KBM-7 (cell line): ENCODE measurements at places on chromosomes 2 and 18.

- DNase-seq = no peak
These were observed 959.4 kb upstream of the GYPC start for GRCh38 chr2:125696560-125696959.

DNA sequence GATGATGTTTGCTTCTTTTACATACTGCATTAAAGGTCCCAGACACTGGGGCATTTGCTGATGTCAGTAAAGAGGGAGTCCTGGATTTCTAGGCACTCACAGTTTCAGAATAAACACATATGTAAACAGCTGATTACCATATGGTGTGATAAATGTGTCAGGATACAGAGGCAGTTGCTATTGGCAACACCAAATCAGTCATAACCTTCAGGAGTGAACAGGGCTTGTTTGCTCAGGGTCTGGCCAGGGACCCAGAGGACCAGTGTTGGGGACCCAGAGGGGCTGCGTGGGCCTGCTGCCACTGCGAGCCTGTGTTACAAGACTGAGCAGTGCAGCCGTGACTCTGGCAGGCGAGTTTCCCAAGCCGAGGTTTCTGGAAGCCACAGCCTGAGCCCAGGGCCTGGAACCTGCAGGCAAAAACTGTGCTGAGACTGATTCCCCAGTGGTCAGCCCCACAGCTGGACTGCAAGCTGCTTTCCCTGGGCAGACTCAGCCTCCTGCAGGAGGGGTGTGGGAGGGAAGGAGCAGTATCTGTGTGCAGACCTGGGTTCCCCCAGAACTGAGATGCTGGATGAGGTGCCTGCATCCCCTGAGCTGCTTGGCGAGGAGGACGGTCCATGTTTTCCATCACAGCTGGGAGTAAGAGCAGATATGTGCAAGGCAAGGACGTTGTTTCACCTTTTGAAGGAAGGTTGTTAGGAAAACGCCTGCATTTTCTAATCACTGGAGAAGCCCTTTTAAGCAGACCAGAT lies 23.6 kb downstream of the ASAP2 start:
- DNase-seq = no peak

- DNase-seq = no peak
These were observed 21.7 kb downstream of the COX7A2L start for GRCh38 chr2:42339191-42339912.

- DNase-seq = no peak
These were observed 23.3 kb upstream of the ARPC2 start for GRCh38 chr2:218193701-218194100.

DNA sequence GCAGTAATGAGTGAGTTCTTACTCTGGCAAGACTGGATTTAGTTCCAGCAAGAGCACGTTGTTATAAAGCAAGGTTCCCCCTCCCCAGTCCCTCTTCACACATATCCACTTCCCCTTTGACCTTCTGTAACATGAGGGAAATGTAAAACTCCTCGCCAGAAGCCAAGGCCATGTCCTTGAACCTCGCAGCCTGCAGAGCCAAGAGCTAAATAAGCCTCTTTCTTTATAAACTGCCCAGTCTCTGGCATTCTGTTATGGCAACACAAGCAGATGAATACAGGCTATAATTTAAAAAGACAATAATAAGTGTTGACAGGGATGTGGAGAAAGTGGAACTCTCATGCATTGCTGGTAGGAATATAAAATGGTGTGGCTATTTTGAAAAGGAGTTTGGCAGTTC lies 60.3 kb downstream of the TLK1 start:
- no peak for DNase-seq

DNA sequence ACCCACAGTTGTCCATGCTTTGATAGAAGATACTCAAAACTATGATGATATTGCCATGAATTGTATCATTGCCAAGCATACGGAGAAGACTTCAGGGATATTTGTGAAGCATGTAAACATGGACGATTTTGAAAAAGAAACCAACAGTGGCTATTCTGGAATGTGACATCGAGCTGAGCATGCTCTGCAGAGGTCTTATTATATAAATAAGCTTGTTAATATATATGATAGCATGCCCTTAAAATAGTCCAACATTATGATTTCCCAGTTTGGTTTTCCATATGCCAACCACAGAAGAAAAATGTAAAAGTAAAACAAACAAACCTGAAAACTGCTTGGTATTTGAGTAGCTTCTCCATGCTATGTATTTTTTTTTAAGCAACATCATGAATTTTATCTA lies 159.1 kb downstream of the LNPK start:
- DNase-seq = no peak

- no peak for DNase-seq
These were observed 73.2 kb downstream of the IL1R2 start for GRCh38 chr2:102064679-102065674.

- DNase-seq = peak; percentile 9
These were observed 115.3 kb downstream of the FHOD3 start for GRCh38 chr18:36412778-36413177.

DNA sequence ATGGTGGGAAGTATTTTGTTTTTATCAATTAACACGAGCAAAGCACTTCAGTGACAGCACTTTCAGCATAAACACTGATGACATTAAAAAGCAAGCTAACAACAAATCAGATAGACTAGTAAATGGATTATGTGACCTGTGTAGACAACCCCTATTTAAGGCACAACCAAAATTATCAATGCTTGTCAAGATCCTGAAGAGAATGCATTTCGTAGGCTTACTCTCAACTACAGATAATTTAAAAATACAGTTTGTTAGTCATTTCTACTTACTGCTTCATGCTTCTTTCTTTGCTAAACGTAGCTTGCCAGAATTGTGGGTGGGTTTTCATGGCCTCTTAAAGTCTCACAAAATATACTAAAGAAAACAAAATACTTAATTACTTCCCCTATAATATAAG lies 3.4 kb downstream of the CSRNP3 start:
- no peak for DNase-seq

GRCh38 chr18:2459886-2460285 lies 111.4 kb downstream of the METTL4 start:
- DNase-seq = no peak

DNA sequence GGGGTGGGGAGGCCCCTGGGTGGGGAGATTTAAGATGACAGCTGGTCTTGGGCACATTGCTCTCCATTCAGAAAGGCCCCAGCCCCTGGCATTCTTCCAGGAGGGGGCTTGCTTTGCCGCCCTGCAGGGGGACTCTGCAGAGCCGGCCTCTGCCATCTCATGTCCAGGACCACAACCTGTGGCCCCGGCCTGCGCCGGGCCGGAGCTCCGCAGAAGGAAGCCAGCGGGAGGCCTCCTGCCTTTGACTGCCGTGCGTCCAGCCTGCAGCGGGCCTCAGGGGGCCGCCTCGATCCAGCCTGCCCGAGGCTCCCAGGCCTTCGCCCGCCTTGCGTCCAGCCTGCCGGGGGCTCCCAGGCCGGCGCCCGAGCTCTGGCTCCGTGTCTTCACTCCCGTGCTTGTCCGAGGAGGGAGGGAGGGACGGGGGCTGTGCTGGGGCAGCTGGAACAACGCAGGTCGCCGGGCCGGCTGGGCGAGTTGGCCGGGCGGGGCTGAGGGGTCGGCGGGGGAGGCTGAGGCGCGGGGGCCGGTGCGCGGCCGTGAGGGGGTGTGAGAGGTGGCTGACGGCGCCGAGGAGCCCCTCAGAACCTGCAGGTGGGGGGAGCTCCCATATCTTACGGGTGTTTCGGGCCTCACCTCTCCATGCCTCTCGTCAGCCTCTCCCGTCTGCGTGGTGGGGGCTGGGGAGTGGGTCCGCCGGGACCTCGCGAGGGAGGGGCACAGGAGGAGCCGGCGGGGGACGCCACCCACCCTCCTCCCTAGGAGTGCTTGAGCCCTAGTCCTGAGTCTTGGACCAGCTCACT lies 20.4 kb downstream of the GPC1 start:
- DNase-seq = no peak

GRCh38 chr2:176561706-176562105 lies 292.5 kb downstream of the MTX2 start:
- no peak for DNase-seq

GRCh38 chr2:124213977-124214587 lies 189.0 kb downstream of the CNTNAP5 start:
- DNase-seq = no peak

GRCh38 chr18:3048121-3048520 lies 35.2 kb upstream of the LPIN2 start:
- peak; percentile 15 for DNase-seq

- DNase-seq = peak; percentile 32
These were observed 171.8 kb downstream of the ICOS start for GRCh38 chr2:204108330-204108751.

GRCh38 chr2:180980943-180981911 lies 822 bp downstream of the UBE2E3 start:
- DNase-seq = peak; percentile 51

DNA sequence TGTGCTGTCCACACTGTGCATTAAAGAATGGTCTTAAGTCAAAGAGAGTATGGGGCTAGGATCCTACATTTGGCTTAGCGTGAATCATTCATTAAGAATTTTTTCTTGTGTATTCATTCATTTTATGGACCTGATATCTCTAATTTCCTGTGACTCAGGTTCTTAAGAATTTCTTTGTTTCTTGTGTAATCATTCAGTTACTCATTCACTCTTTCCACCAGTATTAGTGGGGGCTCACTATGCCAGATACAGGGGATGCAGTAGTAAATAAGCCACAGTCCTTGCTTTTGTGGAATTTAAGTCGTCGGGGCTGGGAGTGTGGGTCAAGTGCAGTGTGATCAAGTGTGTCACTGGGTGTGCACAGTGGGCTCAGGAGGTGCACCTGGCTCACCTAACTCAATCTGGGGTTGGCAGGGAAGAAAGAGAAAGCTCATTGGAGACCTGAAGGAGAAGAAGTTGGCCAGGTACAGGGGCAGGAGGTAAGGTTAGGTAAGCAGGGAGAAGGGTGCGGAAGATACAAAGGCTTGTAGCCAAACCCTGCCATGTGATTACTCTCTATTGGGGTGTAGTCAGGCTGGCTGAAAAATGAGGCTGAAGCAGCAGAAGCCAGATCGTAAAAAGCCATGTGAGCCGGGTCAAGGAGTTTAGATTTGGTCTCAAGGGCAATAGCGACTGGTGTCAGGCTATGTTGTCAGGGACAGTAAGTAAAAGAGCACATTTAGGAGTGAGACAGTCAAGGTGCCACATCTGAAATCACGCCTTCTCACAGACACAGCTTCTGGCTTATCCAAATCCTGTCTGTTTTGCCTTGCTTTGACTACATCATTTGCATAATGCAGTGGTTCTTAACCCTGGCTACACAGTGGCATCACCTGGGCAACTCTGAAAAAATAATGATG lies 67.2 kb downstream of the KCTD1 start:
- DNase-seq = no peak

DNA sequence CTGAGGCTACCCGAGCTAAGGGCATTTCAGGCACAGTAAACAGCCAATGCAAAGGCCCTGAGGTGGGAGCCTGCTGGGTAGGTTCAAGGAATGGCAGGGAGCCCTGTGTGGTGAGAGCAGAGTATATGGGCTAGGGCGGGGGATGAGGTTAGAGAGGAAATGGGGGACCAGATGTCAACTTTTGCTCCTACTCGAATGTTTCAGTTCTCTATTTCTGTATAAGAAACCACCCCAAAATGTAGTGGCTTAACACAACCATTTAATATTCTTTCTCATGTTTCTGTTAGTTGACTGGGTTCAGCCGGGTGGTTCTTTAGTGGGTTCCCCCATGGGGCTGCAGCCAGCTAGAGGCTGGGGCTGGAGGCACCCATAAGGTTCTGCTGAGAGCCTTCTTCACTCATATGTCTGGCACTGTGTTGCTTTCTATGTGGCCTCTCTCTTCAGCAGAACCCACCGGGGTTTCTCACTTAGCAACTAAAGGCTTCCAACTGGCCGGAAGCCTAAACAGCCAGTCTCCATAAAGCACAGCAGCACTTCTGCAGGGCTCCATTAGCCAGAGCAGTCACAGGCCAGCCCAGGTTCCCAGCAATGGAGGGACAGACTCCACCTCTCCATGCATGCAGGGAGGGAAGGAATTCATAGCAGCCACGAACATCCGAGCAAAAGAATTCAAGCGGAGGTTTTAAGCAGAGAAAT lies 5.6 kb upstream of the ATOH8 start:
- peak; percentile 24 for DNase-seq

GRCh38 chr2:241993386-241994005 lies 124.0 kb downstream of the RTP5 start:
- no peak for DNase-seq

GRCh38 chr18:43846299-43846698 lies 569.0 kb upstream of the SYT4 start:
- no peak for DNase-seq

DNA sequence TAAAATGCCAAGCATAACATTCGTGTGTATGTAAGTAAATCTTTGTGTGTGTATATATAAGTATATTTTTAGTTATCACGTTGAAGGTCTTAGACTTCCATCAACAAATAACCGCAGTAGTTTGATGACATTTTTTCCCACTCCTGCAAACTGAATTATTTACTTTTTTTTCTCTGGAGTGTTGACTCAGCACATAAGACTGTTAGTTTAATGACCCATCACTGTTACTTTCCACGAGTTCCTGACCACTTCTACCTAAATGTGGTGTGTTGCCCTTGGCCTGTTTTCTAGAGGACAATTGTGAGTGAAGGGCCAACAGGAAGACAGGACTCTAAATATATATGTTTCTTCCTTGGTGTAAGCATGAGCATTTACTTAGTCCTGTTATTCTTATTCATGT lies 71.3 kb upstream of the TXNDC2 start:
- no peak for DNase-seq

- no peak for DNase-seq
These were observed 44.4 kb upstream of the PEX13 start for GRCh38 chr2:60972889-60973656.

DNA sequence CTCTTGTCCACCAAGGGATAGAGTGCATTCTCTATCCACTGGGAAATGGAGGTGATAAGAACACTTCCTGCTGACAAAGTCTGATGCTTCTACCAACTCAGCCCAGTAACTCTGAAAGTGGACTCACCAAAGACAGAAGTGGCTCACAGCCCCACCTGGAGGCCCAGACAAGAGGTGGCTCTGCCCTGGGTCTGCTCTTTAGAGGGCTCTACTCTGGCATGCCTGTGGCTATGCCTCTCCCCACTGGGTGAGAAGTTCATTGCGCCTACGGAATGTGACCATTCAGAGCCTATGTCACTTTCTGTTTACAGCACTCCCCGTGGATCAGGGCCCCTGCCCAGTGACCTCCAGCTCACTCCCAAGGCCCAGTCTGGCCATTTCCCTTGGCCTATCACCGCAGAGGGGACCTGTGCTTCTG lies 13.5 kb upstream of the XDH start:
- DNase-seq = no peak

DNA sequence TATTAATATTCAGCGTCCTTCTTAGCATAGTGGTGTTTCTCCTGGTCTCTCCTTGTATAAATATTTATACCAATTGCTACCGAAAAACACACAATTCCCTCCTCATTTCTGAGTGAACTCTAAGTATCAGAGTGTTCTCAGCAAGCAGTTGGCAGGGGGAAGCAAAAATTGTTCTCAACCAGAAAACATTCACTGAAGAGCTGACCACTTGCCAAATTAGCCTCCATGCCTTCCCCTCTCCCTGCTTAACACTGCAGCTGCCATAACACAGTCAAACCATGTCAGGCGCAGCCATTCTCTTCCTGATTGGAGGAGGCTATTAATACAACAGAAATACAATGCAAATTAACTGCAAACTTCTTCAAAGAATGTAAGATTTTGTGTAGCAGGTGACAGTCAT lies 105.0 kb downstream of the COL6A3 start:
- no peak for DNase-seq
